ENCODE measurements at places on chromosomes 7 and 10.

GRCh38 chr10:48554656-48555055 lies 50.2 kb downstream of the ARHGAP22 start:
- no peak for DNase-seq

- no peak for DNase-seq
Measured at GRCh38 chr7:99679032-99679399, 780 bp downstream of the CYP3A5 start.

- no peak for DNase-seq
Measured at GRCh38 chr7:150997075-150997511, 6.3 kb downstream of the NOS3 start.

DNA sequence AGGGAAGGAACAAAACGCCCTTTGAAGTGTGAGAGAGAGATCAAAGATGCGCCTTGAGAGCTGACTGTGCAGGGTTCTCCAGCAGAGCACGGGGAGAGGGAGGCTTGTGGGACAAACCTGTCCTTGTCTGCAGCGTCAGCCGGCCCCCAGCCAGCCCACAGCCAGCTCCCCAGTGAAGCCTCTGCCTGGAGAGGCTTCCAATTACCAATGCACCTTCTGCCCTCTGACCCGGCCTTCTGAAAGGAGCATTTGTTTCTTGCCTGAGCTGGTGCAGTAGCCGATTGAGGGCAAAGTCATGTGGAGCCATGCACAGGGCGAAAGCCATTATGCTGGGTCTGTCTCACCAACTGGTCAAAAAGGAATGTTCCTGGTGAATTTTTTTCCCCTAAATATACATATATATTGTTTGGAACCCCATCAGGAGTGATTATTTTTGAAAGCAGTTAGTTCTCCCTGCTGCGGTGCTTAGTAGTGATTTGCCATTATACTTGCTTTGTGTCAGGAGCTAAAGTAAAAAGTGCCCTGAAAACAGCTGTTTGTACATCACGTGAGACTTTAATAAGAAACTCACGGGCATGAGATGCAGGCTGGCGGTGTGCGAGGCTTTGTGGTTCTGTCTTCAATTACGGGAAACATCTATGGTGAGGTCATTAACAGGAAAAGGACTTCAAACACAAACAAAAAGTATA lies 268.6 kb downstream of the KLF6 start:
- no peak for DNase-seq

DNA sequence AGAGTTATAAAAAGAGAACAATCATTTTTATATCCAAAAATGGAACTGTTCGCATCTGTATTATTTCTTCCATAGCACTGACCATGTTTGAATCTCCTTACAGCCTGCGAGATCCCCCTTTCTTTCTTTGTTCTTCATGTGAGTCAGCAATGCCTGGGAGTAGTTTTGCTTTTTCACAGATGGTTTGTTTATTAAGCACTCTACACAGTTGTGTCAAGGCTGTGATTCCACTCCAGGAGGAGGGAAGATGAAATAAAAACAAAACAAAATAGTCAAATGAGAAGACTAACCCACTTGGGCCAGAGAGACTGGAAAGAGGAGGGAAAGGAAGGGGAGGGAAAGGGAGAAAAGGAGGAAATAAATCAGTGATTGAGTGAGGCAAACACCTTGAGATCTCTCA lies 7.8 kb downstream of the LIPF start:
- DNase-seq: no peak

DNA sequence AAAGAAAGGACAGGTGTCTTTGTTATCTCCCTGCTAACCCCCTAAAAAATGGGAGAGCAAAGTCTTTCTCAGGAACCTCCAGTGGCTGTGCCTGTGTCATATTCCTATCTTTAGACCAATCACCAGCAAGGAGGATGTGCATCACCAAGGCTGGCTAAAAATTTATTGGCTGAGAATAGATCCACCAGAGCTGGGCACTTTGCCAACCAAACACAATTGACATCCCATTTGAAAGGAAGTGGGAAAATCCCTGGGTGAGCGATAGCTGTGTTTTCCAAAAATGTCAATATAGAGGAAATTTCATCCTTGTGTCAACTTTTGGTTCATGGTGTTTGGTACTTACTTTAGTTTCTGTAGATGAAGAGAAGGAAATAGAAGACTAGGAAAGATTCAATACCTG lies 13.1 kb upstream of the GPR141 start:
- DNase-seq: no peak

DNA sequence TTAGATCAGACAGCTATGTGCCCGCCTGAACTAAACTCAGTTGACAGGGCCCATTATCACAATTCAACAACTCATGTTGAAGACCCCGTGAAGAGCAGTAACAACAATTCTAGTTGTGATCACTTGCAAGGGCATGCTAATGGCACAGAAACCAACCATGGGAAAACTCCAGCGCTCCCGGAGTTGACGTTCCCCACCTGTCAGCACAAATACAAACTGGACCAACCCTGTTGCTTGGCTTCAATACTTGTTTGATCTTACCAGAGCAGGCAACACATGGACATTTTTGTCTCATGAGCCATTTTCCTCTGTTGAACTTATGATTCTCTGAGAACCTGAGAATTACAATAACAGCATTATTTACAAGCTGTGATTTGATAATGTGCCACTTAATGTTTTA lies 119.0 kb upstream of the LANCL2 start:
- no peak for DNase-seq

DNA sequence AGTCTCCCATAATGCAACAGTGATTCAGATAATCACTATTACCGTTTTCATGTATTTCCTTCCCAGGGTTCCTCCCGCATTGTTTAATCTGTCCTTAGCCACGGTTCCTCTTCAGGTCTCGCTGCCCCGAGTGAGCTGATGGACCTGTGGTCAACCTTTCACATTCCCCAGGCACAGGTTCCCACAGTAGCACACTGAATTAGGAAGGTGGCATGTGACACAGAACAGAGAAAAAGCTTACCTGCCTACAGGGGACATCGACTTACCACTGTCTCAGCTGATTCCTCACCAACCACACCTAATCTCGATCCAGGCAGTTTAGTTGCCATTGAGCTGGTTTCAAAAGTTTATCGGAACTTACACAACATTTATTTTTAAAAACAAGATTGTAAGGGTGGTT lies 72.2 kb downstream of the MTURN start:
- no peak for DNase-seq

DNA sequence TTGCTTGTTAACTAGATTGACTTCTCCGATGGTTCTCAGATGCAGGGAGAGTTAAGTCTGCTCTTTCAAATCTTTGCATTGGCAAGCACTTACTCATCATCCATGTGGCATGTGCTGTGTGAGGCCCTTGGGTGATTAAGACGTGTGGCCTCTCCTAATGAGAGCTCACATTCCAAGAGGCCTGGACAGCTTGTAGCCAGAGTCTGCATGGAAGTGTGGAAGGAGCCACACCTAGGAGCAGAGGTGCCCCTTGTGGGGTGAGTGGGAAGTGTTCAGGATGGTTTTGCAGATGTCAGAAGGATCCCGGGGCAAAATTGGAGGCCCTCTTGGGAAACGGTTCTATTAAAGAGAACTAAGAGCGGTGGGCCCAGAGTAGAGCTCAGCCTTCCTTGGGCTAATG lies 225.9 kb downstream of the PAXIP1 start:
- no peak for DNase-seq

- DNase-seq: no peak
Measured at GRCh38 chr10:77456414-77456813, 181.2 kb downstream of the KCNMA1 start.

GRCh38 chr10:100723180-100723579 lies 22.2 kb upstream of the PAX2 start:
- no peak for DNase-seq
